Activated naive CD8-positive, alpha-beta T cell treated with anti-CD3 and anti-CD28 coated beads for 36 hours (primary cell): ENCODE measurements at places on chromosomes 4 and X.
A peak's percentile ranks its signal among the peaks of the same experiment; 100 is the strongest.

DNA sequence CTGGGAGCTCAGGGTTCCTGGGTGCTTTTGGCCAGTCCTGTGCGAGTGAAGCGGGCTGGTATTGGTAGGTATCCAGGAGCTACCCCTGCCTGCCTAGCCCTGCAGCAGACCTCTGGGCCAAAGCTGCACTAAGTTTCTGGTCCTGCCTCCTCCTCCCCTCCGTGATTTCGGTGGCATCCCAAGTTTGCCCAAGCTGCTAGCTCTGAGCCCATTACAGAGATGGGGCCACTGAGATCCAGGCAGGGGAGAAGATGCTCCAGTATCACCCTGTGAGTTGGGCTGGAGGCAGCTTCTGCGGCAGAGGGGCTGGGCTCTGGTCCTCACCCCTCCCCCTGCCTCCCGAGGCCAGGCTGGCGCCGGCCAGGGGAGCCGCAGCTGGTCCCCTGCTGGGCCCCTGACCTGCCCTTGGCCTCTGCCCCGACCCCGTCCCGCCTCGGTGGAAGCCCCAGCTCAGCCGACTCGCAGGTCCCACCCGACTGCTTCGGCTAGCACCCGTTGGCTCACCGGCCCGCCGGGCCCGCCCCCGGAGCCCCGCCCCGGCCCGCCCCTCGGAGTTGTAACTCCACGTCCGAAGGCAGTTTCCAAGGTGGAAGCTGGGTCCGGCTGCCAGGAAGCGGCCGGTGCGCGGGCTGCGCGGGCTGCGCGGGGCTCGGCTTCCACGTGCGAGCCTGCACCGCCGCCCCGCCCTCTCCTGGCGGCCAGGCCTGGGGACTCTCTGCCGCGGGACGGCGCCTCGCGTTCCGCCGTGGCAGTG, at the start of gene DUSP9:
Gene DUSP9, plus strand, starts transcription at position 584 of the 754 bp plus-strand sequence. CDS start 751 bp downstream, outside the sequence.
- DNase-seq: no peak

- no peak for DNase-seq
Measured at GRCh38 chrX:109848461-109849050, 115.5 kb upstream of the ACSL4 start.

DNA sequence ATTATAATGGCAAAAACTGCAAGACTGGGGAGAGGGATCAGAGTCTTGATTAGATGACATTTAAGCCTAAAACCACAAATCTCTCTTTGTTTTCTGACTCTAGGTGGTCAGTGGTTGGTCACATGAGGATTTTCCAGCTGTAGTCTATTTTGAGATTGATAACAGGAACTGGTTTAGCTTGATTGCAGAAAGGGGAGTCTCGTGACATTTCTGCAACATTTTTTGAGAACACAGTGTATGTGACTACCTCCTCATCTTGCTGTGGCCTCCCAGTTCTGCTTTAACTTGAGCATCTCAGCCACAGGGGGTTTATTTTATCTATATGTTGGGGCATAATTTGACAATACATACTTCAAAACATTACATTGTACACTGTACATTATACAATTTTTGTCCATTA, 726.4 kb upstream of the MAGEB2 start:
- DNase-seq: no peak

GRCh38 chrX:48540028-48540375, 488 bp downstream of the TBC1D25 start:
- no peak for DNase-seq

DNA sequence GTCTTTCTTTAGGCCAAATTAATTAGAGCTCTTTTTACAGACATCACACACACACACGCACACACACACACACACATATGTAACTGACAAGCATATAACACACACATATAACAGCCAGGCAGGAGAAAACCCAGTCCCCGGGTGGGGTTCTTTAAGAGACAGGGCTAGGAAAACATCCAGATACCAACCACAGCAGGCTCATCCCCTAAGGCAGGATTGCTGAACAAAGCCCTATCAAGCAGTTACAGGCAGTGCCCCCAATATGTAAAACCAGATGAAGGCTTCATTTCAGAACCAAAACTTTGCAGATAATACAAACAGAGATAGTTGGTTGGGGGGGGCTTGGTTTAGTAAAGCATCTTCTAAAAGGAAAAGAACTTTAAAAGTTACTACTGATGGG, 18.0 kb upstream of the FAM47E start:
- DNase-seq: no peak

GRCh38 chr4:41212616-41213203, 1.6 kb downstream of the APBB2 start:
- DNase-seq: peak; percentile 18

DNA sequence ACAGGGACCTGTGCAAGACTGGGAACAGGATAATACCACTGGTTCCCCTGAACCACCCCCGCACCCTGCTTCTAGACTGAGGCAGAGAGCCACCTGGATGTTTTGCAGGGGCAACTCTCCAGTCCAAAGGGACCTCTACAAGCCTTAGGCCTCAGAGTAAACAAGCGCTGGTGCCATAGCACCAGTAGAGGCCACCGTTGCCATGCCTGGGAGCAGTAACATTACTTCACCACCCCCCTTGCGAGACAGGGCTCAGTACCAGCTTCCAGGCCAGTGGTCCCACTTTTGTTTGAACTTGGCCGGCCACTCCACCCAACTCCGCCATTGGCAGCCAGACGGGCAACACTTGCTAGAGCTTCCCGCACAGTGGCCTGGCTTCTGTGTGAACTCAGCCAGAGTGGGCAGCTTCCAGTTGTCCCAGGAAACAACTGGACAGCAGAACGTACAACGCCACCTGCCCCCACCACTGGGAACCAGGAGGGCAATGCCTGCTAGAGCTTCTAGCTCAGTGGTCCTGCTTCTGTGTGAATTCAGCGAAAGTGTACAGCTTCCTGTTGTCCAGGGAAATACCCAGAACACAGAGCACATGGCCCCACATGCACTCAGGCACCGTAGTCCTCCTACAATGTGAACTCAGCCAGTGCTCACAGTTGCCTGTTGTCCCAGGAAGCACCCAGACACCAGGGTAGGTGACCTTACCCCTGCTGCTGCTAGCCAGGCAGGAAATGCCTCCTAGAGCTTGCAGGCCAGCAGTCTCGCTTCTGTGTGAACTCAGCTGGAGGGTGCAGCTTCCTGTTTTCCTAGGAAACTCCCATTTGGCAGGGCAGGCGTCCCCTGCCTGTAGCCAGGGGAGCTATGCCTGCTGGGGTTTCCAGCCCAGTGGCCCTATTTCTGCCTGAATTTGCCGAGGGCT, 39.9 kb upstream of the PCDH19 start:
- no peak for DNase-seq

- DNase-seq: no peak
Measured at GRCh38 chr4:8726344-8726851, 133.8 kb downstream of the CPZ start.

DNA sequence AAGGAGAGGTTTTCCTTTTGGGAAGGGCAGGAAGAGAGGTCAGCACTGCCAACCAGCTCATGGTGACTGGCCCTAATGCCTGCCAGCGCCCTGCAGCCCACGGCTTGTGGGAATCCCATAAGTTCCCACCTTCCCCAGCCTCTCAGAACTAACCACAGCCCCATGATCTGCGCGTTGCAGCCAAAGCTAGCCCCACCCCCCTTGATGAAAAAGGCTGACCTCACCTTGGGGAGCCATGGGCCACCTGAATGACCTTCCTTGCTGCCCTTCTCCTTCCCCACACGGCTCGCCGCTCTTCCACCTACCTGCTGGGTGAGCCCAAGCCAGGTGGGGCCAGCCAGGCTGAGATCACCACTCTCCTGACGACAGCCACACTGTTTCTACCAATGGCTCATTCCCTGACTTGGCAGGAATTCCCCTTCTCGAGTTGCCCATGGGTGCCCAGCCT, 3.9 kb upstream of the ELF4 start:
- DNase-seq: no peak

DNA sequence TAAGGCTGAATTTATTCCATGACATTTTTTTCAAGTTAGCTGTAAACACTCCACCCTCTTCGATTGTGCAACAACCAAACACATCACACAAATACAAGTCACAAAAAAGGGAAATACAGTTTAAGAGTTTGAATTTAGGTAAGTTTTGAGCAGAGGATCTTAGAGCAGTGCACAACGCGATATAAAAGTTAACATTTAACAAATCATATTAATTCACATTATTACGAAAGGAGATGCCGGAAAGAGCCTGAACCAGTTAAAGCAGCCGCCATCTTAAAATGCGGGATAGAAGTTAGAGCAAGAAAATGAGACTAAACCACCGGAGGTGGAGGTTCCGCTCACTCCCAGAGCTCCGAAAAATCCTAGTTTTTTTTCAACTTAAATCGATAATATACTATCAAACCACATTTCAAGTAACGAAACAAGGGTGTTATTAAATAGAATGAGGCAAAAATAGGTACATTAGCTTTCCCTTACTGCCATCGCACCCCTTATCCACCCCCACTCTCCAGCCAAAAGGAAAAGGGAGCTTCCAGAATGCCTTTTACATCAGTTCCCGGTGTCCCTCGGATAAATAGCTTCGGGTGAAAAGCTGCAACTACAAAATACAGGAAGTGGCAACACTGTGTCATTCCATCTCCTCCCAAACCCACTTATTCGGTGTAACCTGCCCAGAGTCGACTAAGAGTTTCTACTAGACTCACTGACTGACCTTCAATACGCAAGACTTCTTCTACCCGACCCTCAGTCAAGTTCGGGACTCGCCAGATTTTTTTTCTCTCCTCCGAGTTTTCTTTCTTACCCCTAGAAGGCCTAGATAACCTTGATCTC, 1.9 kb downstream of the UBE2D3 start:
- peak; percentile 40 for DNase-seq

DNA sequence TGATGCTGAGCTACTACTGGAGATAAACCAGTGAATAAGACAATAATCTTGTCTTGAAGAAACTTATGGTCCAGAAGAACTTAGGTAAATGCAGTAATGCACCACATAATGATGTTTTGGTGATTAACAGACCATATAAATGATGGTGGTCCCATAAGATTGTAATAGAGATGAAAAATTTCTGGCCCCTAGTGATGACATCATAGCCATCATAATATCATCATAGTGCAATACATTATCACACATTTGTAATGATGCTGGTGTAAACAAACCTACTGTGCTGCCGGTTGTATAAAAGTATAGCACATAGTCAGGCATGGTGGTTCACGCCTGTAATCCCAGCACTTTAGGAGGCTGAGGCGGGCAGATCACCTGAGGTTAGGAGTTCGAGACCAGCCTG, 846.8 kb downstream of the FSTL5 start:
- no peak for DNase-seq

- no peak for DNase-seq
Measured at GRCh38 chr4:163694385-163694784, 199.9 kb downstream of the TMA16 start.

DNA sequence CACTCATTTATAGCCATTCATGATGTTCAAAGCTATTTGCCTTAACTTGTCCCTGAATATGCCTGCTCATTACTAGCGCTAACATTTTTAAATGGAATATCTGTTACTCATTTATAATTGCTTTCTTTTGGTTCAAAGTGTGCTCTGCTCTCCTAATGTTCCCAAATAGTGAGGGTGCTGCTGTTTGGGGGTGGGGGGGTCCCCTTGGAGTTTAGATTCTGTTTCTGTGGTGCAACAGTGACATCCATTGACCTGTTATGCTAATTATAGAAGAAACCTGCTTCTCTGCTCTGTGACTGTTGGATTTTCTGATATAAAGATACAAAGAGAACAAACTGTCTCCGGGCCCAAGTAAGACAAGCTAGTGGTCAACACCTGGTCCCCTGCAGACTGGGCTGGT, 222.4 kb downstream of the SHROOM3 start:
- no peak for DNase-seq

- no peak for DNase-seq
Measured at GRCh38 chr4:54959651-54960116, 165.7 kb downstream of the KDR start.

DNA sequence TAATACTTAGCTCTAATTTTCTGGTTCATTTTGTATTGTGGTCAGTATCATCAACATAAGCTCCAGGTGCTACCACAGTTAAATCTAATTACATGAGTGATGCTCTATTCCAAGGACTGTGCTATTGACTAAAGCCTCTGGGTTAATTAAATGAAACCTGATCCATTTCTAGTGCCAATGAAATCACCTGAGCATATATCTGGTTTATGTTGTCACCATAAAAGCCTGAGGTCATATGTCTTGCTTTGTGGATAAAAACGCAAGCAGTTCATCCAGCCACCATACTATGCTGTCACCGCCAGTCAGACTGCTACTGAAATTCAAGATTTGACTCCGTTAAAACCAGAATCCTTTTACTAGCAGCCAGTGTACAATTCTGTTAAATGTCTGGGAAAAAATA, 64.2 kb upstream of the ZNF518B start:
- no peak for DNase-seq

- no peak for DNase-seq
Measured at GRCh38 chrX:32530802-32531403, 680.4 kb downstream of the DMD start.

DNA sequence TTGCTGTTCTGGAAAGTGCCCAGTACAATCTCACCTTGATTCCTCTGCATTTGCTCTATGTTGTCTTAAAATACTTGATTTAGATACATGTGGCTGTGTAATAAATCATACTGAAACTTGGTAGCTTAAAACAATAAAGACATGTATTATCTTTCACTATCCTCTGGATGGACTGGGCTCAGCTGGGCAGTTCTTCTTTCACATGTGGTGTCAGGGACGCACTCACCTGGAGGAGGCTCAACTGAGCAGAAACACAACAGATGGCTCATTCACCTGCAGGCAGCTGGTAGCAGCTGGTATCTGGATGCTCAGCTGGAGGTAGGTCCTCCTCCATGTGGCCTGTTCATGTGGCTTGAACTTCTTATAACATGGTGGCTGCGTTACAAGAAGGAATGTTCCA, 563.8 kb upstream of the FRG1 start:
- DNase-seq: no peak

GRCh38 chr4:20265726-20266125, 14.0 kb downstream of the SLIT2 start:
- DNase-seq: no peak

DNA sequence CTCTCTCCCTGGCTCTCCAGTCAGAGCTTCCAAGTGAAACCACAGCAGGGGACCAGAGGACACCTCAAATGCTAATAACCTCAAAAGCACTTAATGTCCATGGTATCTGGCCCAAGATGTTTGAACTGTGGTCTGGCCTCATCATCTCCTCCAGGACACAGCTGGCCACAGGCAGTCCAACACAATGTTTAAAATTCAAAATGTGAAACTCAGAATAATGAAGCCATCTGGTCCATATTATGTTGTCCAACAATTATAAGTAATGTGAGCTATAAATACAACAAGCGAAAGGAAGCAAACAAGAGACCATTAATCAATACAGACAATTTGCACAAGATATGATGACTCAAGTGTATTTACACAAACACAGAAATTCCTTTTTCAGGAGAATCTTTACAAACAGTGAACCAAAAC, 90.7 kb upstream of the S100G start:
- DNase-seq: no peak

DNA sequence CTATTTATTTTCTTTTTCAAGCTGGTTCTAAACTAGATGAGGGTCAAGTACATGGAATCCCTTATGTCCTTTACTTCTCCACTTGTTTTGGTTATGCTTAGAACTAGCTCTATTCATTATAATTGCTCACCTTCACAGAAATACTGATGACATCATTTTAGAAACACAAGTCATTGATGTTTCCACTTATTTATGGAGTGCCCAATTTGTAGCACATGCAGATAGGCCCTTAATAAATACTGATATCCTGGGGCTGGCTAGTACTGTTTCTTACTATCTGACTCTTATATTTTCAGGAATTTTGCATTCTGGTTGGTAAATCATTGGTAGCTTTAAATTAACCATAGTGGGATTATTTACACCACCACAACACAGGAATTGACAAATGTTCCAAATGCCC, 112.2 kb downstream of the NAA11 start:
- DNase-seq: no peak
